ENCODE measurements at places on chromosomes 12 and 14.

DNA sequence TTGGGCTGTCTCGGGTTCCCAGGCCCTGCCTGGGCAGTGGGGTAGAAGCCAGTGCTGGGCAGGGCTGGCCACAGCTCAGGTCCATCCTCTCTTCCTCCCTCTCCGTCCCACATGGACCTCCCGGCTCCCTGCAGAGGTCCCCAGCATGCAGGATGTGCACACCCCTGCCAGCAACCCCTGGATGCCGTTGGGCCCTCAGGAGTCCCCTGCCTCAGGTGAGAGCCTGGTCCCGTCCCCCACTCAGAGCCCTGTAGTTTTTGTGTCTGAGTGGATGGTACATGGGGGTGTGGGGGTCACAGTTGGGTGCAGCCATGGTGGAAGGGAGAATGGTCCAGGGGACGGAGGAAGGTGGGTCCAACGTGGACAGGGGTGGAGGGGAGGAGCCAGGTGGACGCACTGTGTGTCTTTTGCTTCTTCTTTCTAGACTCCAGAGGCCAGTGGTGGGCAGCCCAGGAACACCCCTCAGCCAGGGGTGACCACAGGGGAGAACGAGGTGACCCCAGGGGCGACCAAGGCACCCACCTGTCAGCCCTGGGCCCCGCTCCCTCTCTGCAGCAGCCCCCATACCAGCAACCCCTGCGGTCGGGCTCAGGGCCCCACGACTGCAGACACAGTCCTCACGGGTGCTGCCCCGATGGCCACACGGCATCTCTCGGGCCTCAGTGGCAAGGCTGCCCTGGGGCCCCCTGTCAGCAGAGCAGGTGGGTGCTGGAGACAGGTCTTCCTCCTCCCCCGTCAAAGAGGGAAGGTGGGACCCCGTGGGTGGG lies 21.7 kb downstream of the PAPLN start:
- DNase-seq = no peak

GRCh38 chr14:100376751-100377171 lies 53.6 kb downstream of the SLC25A47 start:
- no peak for DNase-seq

- no peak for DNase-seq
These were observed 4.4 kb downstream of the XRCC3 start for GRCh38 chr14:103710771-103711377.

DNA sequence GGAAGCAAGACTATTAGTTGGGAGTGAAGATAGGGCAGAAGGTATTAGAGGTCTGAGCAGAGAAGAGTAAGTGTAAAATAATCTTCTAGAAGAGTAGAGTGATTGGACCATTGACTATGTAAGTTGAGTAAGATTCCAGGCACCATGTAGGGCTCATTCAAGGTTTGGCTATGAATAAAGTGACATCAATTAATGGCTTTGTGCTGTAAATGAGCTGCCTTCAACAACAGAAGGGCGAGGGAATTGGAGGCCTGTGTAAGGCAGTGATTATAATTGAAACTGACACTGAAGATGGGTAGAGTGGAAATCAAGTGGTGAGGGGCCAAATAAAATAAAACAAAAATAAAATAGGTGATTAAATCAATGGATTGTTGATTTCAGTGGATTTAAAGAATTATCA lies 26.4 kb downstream of the PTPRQ start:
- DNase-seq = no peak

DNA sequence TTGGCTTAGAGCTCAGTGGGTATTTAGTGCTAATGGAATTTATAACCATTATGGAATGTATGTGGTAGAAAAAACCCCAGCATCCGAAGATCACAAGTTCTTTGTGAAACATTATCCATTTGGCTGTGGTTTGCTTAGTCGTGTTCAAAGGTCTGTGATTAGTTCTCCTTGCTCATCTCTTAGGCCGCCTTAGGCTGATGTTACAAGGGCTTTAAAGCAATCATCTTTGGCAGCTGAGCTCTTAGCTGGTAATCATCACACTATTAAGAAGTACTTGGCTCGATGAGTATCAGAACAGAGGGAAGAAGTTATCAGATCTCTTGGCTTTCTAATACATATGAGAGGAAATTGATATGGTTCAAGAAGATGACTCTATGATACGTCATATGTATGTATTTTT lies 124.1 kb upstream of the E2F7 start:
- DNase-seq = no peak

GRCh38 chr12:85641796-85642195 lies 194.4 kb downstream of the RASSF9 start:
- DNase-seq = no peak

- no peak for DNase-seq
These were observed 50.5 kb upstream of the CCDC196 start for GRCh38 chr14:66435683-66436082.

- DNase-seq = no peak
These were observed 50.6 kb downstream of the SCAF11 start for GRCh38 chr12:45939759-45940158.

DNA sequence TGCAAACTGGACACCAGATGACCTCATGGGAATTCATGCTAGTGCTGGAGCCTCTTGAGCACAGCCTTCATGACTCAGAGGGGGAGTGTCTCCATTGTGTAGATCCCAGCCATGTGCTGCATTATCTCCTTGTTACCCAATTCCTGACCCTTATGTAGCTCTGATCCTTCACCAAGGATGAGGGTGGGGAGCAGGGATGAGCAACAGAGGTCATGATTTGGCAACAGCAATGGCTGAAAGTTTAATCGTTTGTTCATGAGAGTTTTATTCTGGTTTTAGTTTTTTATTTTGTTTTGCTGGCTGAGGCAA lies 9.5 kb upstream of the BDKRB1 start:
- no peak for DNase-seq

DNA sequence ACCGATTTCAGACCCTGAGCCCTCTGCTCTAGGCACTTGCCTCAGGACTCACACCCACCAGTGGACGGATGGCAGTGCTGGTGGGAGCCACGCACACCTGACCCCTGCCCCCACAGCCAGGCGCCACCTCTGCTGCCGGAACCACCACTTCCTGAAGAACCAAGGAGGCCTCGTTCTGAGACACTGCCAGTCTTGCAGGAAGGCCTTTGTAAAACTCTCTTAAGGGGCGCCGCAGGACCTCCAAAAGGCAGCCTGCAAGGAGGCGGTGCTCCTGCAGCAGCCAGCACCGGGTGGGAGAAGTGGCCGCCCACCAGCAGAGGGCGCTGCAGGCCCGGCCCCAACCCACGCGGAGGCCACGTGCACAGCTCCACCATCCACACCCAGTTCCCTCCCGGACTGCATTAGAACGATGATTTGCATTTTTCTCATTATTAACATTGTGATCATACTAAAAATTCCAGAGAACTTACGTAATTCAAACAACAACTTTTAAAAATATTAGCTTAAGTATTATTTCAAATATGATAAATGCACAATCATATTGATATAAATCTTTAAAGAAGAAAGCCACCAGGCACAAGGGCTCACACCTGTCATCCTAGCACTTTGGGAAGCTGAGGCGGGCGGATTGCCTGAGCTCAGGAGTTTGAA lies 12.8 kb downstream of the STX2 start:
- no peak for DNase-seq
